ENCODE measurements at places on chromosomes 16 and 17.
A peak's percentile ranks its signal among the peaks of the same experiment; 100 is the strongest.

- no peak for DNase-seq
These were observed 9.9 kb downstream of the ZDHHC1 start for GRCh38 chr16:67406111-67406971.

GRCh38 chr17:42087042-42087701 lies 11.1 kb downstream of the ZNF385C start:
- DNase-seq: no peak

DNA sequence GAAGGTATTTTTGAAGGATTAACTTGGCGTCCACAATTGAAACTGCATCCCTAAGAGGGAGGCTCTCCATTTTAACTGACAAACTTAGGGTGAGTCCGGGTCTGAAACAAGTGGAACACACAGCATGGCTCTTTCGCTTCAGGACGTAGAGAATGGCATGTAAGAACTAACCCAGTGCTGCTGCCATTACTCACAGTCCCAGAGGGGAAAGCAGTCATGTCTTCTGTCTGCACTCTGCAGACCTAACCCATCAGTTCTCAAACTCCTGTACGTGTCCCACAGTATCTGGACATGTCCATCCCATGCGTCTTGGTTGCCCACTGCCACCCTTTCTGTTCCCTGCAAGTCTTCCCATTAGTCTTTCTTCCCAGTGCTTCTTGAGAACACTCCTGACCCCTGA lies 563 bp downstream of the ST6GALNAC1 start:
- no peak for DNase-seq

- DNase-seq: no peak
These were observed 2.9 kb upstream of the CXCL16 start for GRCh38 chr17:4742629-4743028.

GRCh38 chr17:81537856-81538555 lies 9.8 kb downstream of the FSCN2 start:
- DNase-seq: no peak

DNA sequence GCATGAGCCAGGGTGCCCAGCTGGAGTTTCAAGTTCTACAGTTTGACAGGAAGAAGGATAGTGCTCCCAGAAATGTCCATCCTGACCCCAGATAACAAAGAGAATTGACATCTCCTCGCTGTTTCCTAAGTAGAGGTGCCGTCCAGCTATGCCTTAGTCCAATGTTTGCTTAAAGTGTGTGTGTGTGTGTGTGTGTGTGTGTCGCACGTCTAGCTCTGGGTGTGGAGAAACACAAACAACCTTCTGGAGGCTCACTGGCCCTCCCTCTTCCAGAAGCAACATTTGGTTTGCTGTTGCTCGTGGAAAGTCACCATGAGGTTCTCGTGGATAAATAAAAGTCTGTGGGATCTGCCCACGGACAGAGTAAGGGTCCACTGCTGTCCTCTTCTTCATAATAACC lies 22.1 kb downstream of the EMP2 start:
- no peak for DNase-seq

DNA sequence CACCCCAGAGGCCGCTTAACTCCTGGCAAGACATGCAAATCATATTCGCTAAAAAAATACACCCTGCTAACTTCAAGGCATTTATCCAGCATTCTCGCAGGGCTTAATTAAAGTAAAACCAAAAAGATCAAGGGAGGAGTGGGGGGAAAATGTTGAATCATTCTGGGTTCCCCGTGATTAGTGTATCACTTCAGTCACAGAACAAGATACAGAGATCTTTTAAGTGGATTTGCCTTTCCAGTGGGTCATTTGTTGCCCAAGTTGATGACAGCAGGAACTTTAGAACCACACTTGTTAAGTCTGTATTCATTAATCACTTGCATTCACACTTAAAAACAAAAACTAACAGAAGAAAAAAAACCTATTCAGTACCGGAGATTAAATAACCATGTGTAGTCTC lies 17.3 kb downstream of the CRYBA1 start:
- no peak for DNase-seq

DNA sequence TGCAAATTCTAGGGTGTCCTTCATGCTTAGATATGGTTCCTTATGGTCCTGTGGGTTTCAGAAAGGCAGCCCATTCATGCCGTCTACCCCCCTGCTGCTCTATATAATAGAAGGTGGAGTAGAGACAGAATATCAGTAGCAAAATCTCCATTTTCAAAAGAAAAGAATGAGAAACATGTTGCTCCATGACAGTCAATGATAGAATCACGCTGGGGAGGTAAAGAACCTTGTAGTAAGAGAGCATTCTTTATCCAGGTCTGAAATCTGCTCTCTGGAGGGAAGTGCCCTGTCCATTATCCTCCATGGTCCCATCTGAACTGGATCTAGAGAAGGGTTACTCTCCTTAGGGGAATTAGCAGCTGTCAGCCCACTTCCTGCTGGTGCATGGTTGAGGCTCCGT lies 272.8 kb downstream of the WWOX start:
- no peak for DNase-seq

GRCh38 chr17:78249818-78250806 lies 18.7 kb downstream of the TMEM235 start:
- no peak for DNase-seq

- DNase-seq: no peak
These were observed 55.2 kb downstream of the ARSG start for GRCh38 chr17:68346448-68346847.

- DNase-seq: no peak
These were observed 55.0 kb downstream of the SALL1 start for GRCh38 chr16:51095890-51096626.

- no peak for DNase-seq
These were observed 107.4 kb upstream of the CRHR1 start for GRCh38 chr17:45676695-45677094.

DNA sequence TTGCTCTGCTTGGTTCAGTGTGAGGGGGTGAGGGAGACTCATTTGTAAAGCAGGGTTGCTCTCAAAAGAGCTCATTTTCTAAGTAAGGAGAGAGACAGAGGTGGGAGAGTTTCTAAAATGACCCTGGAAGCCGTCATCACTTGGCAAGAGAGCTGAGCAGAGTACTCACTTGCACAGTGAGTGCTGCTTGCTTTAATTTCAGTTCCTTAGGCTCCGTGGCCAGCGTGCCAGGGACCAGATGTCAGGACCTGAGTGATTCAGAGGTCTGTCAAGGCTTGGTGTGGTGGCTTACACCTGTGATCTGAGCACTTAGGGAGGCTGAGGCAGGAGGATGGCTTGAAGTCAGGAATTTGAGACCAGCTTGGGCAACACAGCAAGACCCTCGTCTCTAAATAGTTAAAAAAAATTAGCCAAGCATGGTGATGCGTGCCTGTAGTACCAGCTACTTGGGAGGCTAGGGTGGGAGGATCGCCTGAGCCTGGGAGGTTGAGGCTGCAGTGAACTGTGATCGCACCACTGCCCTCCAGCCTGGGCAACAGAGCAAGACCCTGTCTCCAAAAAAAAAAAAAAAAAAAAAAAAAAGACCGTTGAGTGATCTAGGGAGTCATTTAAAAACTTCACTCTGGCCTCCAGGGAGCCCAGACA lies 10.7 kb downstream of the ZNF205 start:
- DNase-seq: no peak

DNA sequence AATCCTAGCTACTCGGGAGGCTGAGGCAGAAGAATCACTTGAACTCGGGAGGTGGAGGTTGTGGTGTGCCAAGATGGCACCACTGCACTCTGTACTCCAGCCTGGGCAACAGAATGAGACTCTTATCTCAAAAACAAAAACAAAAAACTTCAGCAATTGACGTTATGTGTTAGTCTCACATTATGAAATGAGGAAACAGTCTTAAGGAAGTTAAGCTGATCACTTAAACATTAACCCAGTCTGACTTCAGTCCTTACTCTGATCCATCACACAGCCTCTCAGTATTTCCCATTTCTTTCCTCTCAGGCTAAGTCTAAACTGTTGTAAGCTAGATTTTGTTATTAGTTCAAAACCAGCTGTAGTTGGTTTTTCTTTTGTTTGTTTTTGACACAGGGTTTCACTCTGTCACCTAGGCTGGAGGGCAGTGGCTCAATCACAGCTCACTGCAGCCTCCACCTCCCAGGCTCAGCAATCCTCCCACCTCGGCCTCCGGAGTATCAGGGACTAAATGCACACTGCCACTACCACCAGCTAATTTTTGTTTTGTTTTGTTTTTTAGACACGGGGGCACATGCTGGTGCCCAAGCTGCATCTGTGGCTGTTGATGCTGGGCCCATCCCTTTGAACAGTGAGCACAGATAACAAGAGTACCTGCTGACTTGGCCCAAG lies 6.3 kb downstream of the JPT1 start:
- DNase-seq: no peak

DNA sequence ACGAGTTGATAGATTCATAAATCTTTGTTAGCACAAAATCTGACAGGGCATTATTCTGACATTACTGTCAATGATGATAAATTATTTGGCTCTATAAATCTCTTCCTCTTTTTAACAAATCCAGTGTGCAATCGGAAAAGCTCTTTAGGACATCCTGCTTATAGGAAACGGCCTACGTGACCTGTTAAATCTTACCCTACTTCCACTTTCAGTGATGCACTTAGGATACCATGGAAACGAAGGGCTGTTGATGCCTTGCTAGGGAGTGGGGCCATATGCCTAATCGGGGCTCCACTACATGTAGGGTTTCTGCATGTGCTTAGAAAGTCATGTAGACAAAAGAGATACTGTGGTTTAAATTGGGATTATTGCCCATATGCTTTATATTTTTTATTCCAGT lies 27.2 kb downstream of the ZNF594 start:
- no peak for DNase-seq

DNA sequence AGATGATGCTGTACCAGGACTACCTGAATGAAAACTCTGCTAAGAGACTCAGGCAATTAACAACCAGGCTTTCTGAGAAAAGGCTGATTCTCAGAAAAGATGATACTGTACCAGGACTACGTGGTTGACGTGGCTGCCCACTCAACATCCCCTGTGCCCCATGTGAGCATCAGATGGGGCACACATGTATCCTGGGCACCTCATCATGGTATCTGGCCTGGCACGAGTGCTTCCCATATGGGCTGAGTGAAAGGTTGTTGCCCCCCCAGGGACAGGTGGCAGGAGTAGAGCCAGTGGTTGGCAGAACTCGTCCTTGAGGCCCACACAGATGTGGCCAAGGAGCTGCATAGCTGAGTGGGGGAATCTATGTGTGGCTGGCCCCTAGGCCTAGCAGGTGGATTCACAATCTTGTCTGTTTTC lies 3.5 kb upstream of the CES4A start:
- DNase-seq: no peak

DNA sequence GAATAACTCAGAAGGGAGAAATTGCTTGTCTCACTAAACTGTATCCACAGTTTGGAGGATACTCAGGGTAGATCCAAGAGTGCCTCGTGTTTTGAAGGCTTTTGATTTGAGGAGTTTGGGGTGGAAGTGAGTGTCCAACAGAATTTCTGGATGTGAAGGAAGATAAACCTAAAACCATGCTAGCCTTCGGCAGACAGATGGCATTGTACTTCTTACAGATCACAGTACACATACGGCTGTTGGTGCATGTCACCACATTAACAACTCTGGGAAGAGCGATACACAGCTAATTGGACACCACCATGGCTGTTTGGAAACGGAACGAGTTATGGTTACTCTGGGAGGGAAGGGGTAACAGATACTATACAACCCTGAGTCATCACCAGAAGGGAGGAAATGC lies 420.4 kb downstream of the GRIN2A start:
- DNase-seq: no peak

- DNase-seq: no peak
These were observed 43.7 kb downstream of the CMTM4 start for GRCh38 chr16:66652661-66653360.

DNA sequence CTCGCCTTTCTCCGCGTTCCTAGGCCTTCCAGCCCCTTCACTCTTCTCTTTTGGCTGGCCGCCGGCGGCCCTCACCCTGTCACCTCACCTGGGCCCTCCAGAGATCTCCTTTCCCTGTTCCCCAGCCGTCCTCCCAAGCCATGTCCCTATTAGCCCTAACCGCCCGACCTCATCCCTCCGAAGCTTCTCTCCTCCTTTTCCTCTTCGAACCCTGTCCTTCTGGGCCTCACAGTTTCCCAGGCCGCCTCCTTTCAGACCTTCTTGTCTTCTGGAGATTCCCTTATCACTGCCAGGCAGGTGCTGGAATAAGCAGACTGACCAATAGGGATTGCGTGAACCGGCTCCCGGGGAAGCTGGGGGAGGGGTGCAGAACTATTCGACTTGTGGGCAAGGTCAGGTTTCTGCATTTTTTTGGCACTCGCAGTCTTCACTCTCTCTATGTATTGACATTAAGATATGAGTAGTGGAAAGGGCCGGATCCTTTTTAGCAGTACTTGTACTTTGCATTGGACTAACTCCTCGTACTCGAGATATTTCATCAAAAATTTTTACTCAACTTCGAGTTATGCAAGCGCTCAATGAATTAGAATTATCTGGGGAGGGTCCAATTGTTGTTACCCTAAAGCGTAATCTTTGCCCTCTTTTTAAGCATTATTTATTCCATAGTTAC lies 690 bp downstream of the RHOT1 start:
- peak; percentile 85 for DNase-seq

DNA sequence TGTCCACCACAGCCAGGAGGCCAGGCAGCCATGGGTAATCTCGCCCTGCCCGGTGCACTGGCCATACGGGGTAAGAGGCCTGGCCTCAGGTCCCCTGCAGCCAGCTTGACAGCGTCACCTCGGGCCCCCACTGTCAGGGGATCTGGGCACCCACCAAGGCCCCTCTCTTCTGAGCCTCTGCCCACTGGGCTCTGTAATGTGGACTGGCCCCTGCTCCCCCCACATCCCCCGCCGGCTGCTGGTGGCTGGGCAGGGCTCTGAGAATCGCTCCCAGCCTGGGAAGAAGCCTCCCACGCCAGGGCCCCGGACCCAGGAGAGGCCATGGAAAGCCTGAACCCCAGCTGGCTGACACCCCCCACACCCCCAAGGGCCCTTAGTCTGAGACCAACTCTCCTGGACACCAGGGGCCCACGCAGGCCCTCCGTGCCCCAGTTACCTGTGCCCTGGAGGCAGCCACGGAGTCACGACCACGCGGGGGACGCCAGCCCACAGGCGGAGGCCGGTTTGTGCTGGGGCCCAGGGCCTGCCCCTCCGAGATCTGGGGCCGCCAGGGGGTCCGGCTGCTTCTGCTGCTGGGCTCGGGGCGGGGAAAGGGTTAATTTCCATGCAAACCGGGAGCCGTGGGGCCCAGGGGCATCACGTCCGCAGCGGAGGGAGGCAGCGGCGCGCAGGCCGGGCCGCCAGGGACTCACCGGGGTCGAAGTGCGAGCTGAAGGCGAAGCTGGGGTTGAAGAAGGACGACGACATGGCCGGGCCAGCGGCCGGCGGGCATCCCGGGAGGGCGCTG lies at the start of gene PVALEF:
TSS of gene PVALEF (plus strand) at position 262 of the 787 bp plus-strand sequence. CDS start 15,720 bp downstream, outside the sequence.
- DNase-seq: peak; percentile 16

- DNase-seq: no peak
These were observed 59.2 kb downstream of the CYB5B start for GRCh38 chr16:69483611-69484010.

GRCh38 chr17:670286-670685 lies 44.4 kb downstream of the VPS53 start:
- DNase-seq: no peak

- no peak for DNase-seq
These were observed 4.9 kb downstream of the CDH11 start for GRCh38 chr16:65116818-65117430.

- DNase-seq: no peak
These were observed 9.0 kb downstream of the DECR2 start for GRCh38 chr16:410516-411178.

GRCh38 chr16:77219437-77219836 lies 20.2 kb downstream of the SYCE1L start:
- no peak for DNase-seq

- DNase-seq: no peak
These were observed 921 bp downstream of the RND2 start for GRCh38 chr17:43025766-43026537.

- DNase-seq: no peak
These were observed 17.6 kb downstream of the RPH3AL start for GRCh38 chr17:334974-335481.

GRCh38 chr17:71118039-71118438 lies 948.7 kb downstream of the KCNJ2 start:
- no peak for DNase-seq
